Mesenteric fat pad (tissue), 1 donor: ENCODE measurements at places on chromosomes 2 and 18. TPM values are rescaled to one million over a fixed set of nuclear protein-coding genes. Genes with fewer than 3 reads are reported as not detected.

GRCh38 chr2:657766-658165 lies 19.4 kb downstream of the TMEM18 start:
- peak; percentile 53 for DNase-seq

DNA sequence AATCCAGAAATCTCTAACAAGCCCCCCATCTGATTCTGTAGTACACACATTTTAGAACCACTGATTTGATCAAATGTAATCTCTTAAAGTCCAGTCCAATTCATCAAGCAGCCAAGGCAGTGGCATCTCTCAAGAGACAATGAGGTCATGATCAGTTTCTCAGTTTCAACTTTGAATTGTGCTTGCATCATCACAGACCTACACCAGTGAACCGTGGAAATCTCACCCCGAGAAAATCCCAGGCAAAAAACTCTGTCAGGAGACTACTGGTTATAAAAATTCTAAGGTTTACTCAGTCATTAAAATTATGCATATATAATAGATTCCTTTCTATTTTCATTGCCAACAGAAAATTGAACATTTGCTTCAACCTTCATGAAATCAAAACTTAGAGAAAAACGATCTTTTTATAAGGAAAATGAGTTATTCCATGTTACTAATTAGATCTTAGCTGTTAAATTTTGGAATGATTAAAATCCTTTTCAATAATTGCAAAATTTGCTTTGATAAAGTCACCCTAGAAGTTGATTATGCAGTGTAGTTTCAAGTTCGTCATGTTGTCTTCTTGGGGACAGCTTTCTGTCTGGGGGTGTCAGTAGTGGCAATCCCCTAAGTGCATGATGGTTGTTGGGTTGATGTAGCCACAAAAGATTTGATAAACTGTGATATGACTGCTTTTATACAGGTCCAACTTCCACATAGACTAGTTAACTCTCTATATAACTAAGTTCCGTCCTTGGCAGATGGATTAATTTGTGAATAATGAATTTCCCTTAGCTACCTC lies 235.0 kb downstream of the CAMKMT start:
- no peak for DNase-seq

DNA sequence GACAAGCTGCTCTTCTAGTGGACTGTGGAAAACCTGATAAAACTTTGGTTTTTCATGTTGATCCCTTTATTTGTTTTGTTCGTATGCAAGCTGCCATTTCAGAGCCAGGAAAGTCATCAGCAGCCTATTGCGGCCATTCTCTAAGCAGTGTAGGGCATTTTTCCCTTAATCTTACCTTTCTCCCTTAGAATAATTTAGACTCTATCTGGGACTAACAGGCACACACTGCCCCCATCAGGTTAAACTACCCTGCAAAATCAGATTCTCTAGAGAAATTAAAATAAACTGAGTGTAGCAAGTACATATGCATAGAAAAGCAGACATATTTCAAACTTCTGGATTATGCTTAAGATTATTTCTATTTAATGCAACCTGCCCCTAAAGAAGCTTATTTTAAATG lies 347.5 kb downstream of the METTL4 start:
- DNase-seq: no peak

- DNase-seq: no peak
These were observed 83.7 kb downstream of the FMNL2 start for GRCh38 chr2:152418688-152419087.

- no peak for DNase-seq
These were observed 4.7 kb downstream of the EEF1B2 start for GRCh38 chr2:206164261-206164862.

- peak; percentile 55 for DNase-seq
These were observed 33.7 kb upstream of the NTSR2 start for GRCh38 chr2:11703700-11704099.

DNA sequence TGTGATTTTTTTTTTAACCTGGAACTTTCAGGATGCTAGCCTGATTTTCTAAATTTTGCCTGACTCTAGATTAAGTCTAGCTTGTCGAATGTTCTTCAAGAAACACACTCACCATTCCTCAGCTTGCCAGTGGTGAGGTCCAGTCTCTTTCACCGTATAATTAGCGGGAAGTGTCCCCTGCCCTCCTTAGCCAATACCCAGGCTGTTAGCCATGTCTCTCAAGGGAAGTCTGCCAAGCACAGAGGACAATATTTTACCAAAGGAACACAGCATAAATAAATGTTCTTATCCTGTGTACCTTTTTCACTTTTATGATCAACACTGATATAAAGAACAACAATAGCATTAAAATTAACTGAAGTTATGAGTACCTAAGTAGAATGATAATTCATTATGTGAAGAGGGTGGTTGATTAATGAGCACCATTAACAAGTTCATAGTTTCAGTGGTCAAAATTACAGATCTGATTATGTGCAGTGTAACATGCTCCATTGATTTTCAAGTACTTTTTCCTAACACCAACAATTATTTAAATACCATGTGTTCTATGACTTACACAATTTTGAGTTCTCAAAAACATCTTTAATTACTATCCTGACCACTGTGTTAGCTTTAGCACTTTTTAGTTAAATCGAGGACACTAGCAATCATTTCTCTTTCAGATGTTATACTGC lies 445.8 kb upstream of the RAB12 start:
- DNase-seq: no peak

DNA sequence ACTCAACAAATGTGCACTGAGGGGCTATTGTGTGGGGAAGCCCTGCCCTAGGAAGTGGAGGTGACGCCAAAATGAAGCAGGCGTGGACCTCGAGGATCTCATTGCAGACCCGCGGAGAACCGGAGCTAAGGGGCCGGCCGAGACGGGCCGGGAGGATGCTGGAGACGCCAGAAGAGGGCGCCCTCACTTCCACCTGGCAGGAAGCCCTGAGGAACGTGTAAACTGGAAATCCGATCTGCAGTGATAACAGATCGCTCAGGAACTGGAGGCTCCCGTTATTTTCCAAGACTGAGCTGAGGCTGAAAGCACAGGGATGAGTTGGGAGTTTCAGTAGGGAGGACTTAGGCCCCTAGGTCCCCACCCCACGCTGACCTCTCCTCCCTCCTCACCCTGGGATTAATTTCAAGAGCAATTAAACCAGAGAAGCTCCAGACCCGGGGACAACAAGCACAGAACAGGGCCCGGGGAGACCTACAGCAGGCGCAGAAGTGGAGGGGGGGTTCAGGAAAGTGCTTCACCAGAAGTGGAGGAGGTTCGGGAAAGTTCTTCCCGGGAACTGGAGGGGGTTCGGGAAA lies 7.7 kb upstream of the COL6A3 start:
- DNase-seq: peak; percentile 89

GRCh38 chr2:45684756-45685155 lies 33.3 kb downstream of the PRKCE start:
- DNase-seq: no peak

DNA sequence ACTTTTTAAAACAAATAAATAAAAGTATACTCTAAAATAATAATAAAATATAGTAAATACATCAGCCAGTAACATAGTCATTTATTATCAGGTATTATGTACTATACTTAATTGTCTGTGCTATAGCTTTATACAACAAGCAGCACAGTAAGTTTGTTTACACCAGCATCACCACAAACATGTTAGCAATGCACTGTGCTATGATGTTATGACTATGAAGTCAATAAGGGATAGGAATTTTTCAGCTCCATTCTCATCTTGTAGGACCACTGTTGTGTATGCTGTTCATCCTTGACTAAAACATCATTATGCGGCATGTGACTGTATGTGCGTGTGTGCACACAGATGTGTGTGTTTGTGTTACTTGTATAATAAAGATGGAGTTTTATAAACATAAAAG lies 137.5 kb downstream of the LYPD6B start:
- no peak for DNase-seq

GRCh38 chr2:160289126-160289525 lies 89.1 kb upstream of the ITGB6 start:
- DNase-seq: no peak

- no peak for DNase-seq
These were observed 863.7 kb downstream of the EPHA4 start for GRCh38 chr2:220708366-220708765.

DNA sequence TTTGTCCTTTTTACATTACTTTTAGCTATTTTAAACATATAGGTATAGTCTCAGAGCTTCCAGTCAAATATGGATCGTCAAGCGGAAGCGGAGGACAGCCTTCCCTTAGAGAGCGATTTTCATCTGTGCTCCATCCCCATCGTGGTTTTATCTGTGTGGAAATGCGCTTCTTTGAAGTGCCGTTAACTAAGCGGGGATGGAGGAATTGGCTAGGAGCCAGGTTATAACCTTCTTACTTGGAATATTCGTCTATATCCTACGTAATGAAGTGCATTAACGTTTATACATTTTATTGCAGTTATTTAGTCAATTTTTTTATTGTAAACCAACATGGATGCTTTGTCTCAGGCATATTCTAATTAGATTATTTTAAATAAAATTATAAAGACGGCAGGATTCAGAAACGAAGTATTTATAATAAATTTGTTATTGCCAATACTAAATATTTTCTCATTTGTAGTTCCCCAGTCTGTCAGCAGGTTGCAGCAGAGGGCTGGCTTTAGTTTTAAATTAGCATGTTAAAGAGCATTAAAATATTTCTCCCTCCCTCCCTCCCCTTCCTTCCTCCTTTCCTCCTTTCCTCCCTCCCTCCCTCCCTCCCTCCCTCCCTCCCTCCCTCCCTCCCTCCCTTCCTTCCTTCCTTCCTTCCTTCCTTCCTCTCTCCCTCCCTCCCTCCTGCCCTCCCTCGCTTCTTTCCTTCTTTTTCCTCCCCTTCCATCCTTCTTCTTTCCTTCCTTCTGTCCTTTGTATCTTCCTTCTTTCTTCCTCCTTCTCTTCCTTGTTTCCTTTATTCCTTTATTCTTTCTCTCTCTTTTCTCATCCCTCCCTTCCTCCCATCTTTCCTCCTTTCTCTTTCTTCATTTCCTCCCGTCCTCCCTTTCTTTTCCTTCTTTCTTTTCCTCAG lies 80.6 kb upstream of the DOCK10 start:
- DNase-seq: no peak

DNA sequence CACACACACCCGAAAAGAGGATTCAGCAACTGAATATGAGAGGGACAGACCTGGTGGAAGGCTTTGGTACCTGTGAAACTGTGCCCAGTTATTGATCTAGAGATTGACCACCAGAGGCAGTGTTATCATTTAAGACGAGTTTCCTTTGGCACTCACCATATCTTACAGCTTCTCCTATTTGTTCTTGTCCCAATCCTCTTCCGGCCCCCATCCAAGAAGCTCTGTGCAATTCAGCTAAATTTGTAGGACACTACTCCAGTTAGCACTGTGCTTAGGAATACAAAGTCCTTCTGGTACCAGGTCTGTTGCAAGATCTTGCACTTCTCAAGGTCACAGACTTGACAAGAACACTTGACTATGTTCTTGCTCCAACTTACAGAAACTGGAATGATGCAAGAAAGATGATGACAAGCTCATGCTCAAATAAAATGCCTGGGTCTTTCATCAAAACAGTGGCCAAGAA lies 177.7 kb downstream of the TMEM247 start:
- no peak for DNase-seq

DNA sequence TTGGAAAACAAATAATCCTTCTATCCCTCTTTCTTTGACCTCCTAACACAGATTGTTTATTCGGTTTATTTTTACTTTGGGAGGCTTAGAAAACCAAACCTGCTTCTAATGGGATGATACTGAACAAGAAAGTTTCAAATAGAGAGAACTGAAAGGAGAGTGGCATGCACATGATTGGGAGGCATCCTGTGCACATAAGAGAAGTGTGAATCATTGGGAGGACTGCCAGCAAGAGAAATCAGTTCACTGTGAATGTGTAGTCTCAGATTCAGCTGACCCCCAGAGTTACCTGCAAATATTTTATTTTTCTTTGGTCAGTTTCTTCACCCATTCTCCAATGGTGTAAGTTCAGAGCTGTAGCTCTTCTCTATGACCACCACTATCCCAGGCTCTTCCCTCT lies 1363.2 kb upstream of the ACVR2A start:
- no peak for DNase-seq

GRCh38 chr2:145558617-145559350 lies 1038.9 kb upstream of the ZEB2 start:
- DNase-seq: no peak

GRCh38 chr2:157825885-157826284 lies 50.2 kb downstream of the ACVR1 start:
- no peak for DNase-seq

- DNase-seq: no peak
These were observed 19.1 kb downstream of the CTLA4 start for GRCh38 chr2:203886661-203887151.

DNA sequence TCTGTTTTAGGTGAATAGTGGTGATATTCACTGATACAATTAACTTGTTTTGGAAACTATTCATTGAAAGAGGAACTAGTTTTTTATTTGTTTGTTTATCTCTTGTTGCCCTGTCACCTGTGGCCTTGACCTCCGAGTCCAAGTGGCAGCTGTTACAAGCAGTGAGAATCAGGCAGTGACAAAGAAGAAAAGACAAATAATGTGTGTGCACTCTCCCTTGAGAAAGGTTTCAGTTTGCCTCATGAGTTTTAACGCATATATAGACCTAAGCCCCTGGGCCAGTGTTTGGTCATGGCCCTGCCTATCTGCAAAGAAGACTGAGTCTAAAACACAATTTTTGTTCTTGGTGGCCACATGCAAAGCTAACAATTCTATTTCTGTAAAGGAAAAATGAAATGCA lies 15.3 kb downstream of the KYNU start:
- no peak for DNase-seq

DNA sequence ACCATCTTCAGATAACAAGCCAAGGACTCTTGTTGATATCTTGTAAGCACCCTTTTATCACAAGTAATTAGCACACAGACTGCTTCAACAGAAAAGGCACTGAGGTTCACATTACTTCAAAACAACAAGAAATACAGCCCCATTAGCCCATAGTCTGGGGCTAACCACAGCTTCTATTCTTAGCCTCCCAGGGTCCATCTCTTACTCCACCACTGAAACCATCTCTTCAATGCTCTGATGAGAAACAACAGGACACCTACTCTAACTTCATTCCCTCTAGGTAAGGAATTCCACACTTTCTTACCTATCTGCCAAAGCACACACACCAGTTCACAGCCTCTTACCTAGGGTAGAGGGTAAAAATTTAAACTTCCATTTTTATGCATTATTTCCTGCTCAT lies 26.4 kb upstream of the CYTIP start:
- no peak for DNase-seq

CNPPD1 gene
- total RNA-seq: 82.8 TPM

SIGLEC15 gene
- total RNA-seq: 0.32 TPM

CPSF3 gene
- 26.3 TPM for total RNA-seq

CYS1 gene
- total RNA-seq: 0.80 TPM

SUPT7L gene
- total RNA-seq: 28.1 TPM

MXD1 gene
- 35.1 TPM for total RNA-seq

IL36RN gene
- total RNA-seq: not detected

FBXO36 gene
- 3.0 TPM for total RNA-seq

IGFBP5 gene
- total RNA-seq: 497 TPM

KIAA2012 gene
- not detected for total RNA-seq

SERPINB3 gene
- total RNA-seq: not detected

ALLC gene
- not detected for total RNA-seq

HOXD9 gene
- 6.1 TPM for total RNA-seq

GCG gene
- not detected for total RNA-seq
